ENCODE measurements at places on chromosomes 6 and 20.

- DNase-seq = no peak
These were observed 84.5 kb downstream of the SLC16A10 start for GRCh38 chr6:111171577-111172400.

- DNase-seq = no peak
These were observed 149.1 kb upstream of the BEND3 start for GRCh38 chr6:107264357-107264840.

DNA sequence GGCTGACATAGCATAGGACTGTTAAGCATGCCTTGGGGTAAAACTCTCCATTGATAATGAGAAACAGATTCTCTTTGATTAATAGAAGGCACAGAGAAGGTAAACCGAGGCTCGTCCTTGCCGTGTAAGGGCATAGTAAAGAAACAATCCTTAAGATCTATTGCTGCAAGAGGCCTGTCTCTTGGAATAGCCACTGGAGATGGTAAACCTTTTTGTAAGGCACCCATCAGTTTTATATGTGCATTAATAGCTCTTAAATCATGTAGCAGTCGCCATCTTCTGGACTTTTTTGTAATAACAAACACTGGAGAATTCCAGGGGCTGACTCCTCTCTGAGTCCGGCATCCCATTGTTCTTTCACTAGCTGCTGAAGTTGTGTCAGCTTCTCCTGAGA is 8.4 kb upstream of the ABHD12 start:
- DNase-seq = no peak

DNA sequence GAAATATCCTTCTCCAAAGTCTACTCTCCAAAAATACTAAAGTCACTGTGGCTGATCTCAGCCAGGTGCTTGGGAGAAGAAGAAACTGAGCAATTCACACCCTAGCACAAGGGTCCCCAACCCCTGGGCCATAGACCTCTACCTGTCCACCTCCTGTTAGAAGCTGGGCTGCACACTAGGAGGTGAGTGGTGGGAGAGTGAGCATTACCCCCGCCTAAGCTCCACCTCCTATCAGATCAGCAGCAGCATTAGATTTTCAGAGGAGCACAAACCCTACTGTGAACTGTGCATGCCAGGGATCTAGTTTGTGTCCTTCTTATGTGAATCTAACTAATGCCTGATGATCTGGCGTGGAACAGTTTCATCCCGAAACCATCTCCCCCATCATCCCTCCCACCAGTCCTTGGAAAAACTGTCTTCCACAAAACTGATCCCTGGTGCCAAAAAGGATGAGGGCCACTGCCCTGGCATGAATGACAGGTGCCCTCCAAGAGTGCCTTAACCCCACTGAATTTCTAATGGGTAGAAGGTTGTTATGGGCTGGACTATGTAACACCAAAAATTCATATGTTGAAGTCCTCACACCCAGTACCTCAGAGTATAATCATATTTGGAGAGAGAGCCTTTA is 109.2 kb upstream of the CDYL start:
- no peak for DNase-seq

DNA sequence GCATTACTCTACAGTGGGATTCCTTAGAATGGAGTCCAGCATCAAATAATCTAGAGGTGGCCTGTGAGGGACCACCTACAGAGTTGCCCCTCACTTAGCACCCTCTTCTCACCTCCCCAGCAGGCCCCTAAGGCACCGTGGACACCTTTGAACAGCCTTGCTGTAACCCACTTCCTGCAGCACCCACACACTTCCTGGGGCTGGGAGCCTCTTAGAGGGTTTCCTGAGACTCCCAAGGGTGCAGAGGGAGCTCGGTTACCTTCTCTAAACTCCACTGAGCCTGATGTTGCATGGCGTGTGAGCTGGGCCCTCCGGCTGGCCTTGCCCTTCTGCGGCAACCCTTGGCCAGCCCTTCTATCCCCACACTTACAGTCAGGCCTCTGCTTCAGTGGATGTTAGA is 7.3 kb upstream of the SIRPG start:
- DNase-seq = peak; percentile 31

DNA sequence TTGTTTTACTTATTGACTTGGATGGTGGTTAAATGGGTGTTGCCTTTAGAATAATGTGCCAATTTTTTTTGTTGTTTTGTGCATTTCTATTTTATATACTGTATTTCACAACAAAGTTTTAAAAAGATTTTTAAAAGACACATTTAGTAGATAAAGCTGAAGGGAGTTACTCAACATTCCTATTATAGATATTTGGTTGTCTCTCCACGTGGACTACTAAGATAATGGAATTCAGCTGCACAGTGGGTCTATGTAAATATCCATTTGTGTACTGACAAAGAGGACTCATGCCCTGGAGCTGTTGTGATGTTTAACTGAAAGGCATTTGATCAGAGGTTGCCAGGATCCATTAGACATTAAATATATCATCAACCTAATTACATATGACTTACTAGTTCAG is 23.2 kb upstream of the FAM135A start:
- DNase-seq = no peak

- DNase-seq = no peak
These were observed 585.3 kb upstream of the FLRT3 start for GRCh38 chr20:14922503-14923267.

GRCh38 chr20:37282556-37282955 is 6.9 kb upstream of the MANBAL start:
- no peak for DNase-seq

- no peak for DNase-seq
These were observed 128.6 kb upstream of the SLC22A23 start for GRCh38 chr6:3585320-3585935.

GRCh38 chr6:156780102-156780641 is 3.0 kb downstream of the ARID1B start:
- DNase-seq = no peak

DNA sequence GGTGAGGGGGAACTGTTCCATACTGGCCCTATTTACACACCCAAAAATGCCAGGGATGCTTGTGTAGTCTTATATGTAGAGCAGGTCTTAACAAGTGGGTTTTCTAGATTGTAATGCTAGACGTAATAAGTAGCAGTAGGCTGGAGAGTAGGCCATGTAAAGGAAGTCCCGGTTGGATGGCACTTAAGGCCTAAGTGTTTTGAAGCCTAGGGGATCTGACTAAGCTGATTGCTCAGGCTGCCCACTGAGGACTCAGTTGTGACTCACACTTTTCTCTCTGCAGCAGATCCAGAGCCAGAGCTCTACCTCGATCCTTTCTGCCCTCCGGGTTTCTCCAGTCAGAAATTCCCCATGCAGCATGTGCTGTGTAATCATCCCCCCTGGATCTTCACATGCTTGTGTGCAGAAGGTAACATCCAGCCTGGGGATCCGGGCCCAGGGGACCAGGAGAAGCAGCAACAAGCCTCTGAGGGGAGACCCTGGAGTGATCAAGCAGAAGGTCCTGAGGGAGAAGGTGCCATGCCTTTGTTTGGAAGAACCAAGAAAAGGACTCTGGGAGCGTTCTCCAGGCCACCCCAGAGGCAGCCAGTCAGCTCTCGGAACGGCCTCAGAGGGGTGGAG is 26.6 kb downstream of the ZNF133 start:
- DNase-seq = no peak

GRCh38 chr6:4380881-4381281 is 245.5 kb upstream of the ECI2 start:
- DNase-seq = no peak

DNA sequence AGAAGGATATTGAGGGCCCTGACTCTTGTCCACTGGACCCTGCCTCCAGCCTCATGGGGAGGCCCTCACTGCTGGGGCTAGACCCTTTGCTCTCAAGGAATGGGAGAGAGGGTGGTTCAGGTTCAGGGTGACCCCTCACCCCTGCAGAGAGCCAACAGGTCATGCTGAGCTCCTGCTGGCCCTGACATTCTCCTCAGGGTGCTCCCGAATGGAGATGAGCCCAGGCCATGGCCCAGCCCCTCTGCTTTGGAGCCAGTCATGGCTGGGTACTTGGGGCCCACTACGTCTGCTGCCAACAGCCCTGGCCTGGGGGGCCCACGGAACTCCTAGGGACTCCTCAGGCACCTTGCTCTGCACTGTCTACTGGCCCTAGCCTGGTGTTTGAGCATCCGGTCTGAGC is 49.2 kb upstream of the MLN start:
- no peak for DNase-seq

DNA sequence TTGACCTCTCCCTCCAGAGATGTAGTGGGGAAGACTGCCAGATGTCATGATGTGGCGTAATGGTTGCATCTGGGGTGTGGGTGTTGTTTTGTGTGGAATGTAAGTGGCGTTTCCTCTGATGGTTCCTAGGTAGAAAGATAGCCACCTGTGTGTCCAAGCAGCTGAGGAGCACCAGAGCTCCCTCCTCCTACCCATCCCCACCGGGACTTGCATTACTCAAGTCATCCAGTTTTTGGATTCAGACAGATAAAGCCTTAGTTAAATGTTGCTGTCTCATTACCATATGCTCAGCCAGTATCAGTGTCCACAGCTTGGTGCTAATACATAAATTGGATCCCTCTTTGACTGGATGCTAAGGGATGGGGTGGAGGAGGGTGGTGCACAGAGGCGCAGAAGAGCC is 282.3 kb downstream of the TBC1D7 start:
- no peak for DNase-seq

- no peak for DNase-seq
These were observed 515.9 kb downstream of the CD83 start for GRCh38 chr6:14633479-14633878.

DNA sequence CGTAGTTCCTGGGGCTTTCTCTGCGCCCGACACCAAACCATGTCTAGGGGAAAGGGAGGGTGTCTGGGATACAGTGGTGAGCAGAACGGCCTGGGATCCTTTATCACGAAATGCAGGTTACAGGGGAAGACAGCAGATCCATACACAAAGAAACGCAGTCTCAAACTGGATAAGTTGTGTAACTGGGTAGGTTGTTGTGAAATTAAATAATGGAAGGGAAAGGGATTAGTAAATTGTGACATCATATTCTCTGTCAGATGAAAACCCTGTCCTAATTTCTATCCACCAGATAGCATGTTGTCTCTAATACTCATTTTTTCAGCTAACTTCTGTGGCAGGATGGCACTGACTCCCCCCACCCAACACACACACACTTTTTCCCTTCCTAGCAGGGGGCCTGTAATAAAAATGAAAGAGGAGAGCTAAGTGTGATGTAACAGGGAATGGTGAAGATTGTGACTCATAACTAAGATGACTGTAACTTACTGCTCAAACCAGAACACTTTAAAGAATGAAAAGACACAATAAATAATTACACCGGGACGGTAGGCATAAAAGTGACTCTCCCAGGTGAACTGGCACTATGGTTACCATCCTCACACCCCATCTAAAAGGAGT is 769 bp upstream of the TRPC4AP start:
- peak; percentile 14 for DNase-seq

DNA sequence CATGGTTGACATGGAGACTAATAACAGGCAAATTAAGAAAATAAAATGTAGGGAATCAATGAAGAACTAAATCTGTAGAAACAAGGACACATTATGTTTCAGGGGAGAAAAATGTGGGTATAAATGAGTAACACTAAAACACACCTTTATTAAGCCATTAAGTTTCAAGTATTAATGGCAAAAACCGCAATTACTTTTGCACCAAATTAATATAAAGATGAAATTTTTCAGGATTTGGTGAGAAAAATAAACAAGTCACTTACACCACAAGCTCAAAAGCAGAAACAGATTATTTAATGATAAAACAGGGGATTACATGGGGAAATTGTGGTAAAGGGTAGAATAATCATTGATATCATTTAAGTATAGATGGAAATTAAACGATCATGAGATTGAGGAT is 793.8 kb upstream of the FLRT3 start:
- DNase-seq = no peak
